ENCODE measurements at places on chromosomes 2 and 18. TPM values are rescaled to one million over a fixed set of nuclear protein-coding genes. Genes with fewer than 3 reads are reported as not detected.
A peak's percentile ranks its signal among the peaks of the same experiment; 100 is the strongest.

Gene ROCK1
- total RNA-seq, result 39.3 TPM

Gene MARCO
- total RNA-seq, result 0.11 TPM

Gene EDAR
- 0.05 TPM for total RNA-seq

DNA sequence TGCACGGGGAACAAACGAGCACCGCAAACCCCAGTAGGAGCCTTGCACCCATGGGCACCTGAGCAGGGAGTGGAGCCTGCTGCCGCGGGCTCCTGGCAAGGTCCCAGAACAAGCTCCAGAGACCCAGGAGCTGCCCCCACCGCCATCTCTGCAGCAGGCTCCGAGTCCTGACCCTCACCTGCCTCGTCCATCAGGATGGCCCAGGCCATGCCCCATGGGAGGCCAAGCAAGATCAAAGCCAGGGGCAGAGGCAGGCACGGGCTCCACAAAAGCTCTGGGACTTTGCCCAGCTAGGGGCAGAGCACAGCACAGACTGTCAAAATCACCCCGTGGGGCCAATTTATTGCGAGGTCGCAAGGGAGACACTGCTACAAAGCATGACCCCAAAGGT lies 43.6 kb downstream of the GPC1 start:
- H3K4me3 ChIP-seq, result no peak overlapping the region
- H3K4me1 ChIP-seq, result no peaks in the 10 kb centered on the region
- peaks cover 34% of the 10 kb centered on the region for H3K27me3 ChIP-seq
- H3K36me3 ChIP-seq, result no peaks in the 10 kb centered on the region
- no peak overlapping the region for H3K27ac ChIP-seq
- peak; percentile 7 for DNase-seq

DNA sequence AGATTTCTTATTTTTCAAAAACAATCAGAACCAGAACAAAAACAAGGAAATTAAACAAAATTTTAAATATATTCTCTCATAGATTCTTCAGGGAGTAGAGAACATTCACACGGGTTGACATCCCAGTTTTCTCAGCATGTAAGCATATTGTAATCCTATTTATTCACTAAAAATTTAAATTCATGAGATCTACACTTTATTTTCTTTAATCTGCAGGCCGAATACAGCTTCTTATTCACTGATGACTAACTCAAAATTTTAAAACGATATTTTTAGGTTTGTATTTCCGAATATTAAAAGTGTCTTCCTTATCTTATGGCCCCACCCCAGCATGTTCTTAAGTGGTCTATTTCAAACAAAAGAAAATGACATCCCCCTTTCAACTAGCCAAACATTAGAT lies 262.4 kb downstream of the MEIS1 start:
- H3K27me3 ChIP-seq, result no peaks in the 10 kb centered on the region
- DNase-seq, result no peak
- H3K27ac ChIP-seq, result no peak overlapping the region
- H3K4me3 ChIP-seq, result no peak overlapping the region
- peaks cover 69% of the 10 kb centered on the region for H3K4me1 ChIP-seq

DNA sequence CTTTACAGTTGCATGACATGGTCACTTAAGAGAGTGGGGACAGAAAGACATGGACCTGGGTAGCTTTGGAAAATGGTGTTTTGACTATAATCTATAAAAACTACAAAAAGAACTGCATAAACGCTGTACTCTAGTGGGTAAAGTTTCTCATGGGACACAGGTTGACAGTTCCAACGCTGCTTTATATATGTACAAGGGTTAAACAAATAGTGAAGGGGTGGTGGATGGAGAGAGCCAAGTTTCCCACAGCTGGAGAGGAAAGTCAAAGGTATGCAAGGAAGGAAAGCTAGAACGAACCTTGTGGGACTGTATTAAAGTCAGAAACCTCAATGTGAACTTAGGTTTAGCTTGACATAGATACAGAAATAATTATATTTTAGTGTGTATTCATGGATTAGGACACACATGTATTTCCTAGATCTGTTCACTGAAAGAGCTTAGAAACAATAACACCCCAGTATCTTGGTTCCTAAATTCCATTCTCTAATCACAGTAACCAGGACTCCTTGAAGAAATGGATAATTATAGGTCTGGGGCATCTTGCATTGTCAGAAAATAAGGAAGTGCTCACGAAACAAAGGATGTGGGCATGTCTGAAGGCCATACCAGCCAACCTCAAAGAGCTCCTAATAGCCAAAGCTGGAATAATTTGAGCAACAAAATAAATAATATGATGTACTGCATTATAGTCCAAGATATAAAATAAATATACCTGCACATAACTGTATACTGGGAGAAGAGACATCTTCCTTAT lies 28.8 kb downstream of the TANC1 start:
- peaks cover 15% of the 10 kb centered on the region for H3K4me1 ChIP-seq
- no peaks in the 10 kb centered on the region for H3K27me3 ChIP-seq
- H3K36me3 ChIP-seq, result no peaks in the 10 kb centered on the region
- no peak overlapping the region for H3K4me3 ChIP-seq
- no peak for DNase-seq

- H3K36me3 ChIP-seq, result no peaks in the 10 kb centered on the region
- no peak for DNase-seq
- no peak overlapping the region for H3K27ac ChIP-seq
- H3K4me1 ChIP-seq, result peaks cover 5% of the 10 kb centered on the region
- no peaks in the 10 kb centered on the region for H3K27me3 ChIP-seq
Measured at GRCh38 chr2:218792433-218792832, 10.5 kb downstream of the CYP27A1 start.

- DNase-seq, result no peak
- H3K4me3 ChIP-seq, result no peak overlapping the region
- H3K36me3 ChIP-seq, result no peaks in the 10 kb centered on the region
- no peak overlapping the region for H3K27ac ChIP-seq
- peaks cover 11% of the 10 kb centered on the region for H3K4me1 ChIP-seq
- peaks cover 2% of the 10 kb centered on the region for H3K27me3 ChIP-seq
Measured at GRCh38 chr18:25843791-25844190, 246.6 kb downstream of the SS18 start.

GRCh38 chr2:221671515-221671914 lies 99.4 kb upstream of the EPHA4 start:
- peaks cover 15% of the 10 kb centered on the region for H3K4me1 ChIP-seq
- DNase-seq, result no peak
- peaks cover 3% of the 10 kb centered on the region for H3K36me3 ChIP-seq

GRCh38 chr18:80109676-80110078 lies 615 bp downstream of the ADNP2 start:
- H3K36me3 ChIP-seq, result peaks cover 5% of the 10 kb centered on the region
- H3K4me3 ChIP-seq, result peak overlapping the region; percentile 75
- no peaks in the 10 kb centered on the region for H3K27me3 ChIP-seq
- peak; percentile 63 for DNase-seq
- H3K27ac ChIP-seq, result no peak overlapping the region

- H3K36me3 ChIP-seq, result peaks cover 51% of the 10 kb centered on the region
- no peak overlapping the region for H3K27ac ChIP-seq
- peak; percentile 12 for DNase-seq
- peaks cover 21% of the 10 kb centered on the region for H3K4me1 ChIP-seq
Measured at GRCh38 chr2:164514491-164514890, 106.8 kb downstream of the GRB14 start.

- peak; percentile 20 for DNase-seq
- H3K4me3 ChIP-seq, result no peak overlapping the region
- H3K27ac ChIP-seq, result no peak overlapping the region
- peaks cover 4% of the 10 kb centered on the region for H3K27me3 ChIP-seq
- peaks cover 33% of the 10 kb centered on the region for H3K4me1 ChIP-seq
- peaks cover 16% of the 10 kb centered on the region for H3K36me3 ChIP-seq
Measured at GRCh38 chr18:74116633-74117554, 30.7 kb downstream of the FBXO15 start.

GRCh38 chr2:237184919-237185552 lies 99.3 kb downstream of the COPS8 start:
- H3K36me3 ChIP-seq, result peaks cover 2% of the 10 kb centered on the region
- no peaks in the 10 kb centered on the region for H3K27me3 ChIP-seq
- no peak for DNase-seq
- H3K4me3 ChIP-seq, result no peak overlapping the region

GRCh38 chr2:30162806-30163205 lies 16.0 kb downstream of the YPEL5 start:
- H3K27ac ChIP-seq, result no peak overlapping the region
- no peaks in the 10 kb centered on the region for H3K27me3 ChIP-seq
- no peak for DNase-seq
- no peak overlapping the region for H3K4me3 ChIP-seq
- H3K4me1 ChIP-seq, result peaks cover 22% of the 10 kb centered on the region

GRCh38 chr18:67010919-67011318 lies 407.0 kb upstream of the CDH19 start:
- no peaks in the 10 kb centered on the region for H3K4me1 ChIP-seq
- H3K27me3 ChIP-seq, result no peaks in the 10 kb centered on the region
- H3K4me3 ChIP-seq, result no peak overlapping the region
- H3K36me3 ChIP-seq, result no peaks in the 10 kb centered on the region
- DNase-seq, result no peak
